Aorta (tissue), 5 donors: ENCODE measurements at places on chromosomes 16 and 17.

DNA sequence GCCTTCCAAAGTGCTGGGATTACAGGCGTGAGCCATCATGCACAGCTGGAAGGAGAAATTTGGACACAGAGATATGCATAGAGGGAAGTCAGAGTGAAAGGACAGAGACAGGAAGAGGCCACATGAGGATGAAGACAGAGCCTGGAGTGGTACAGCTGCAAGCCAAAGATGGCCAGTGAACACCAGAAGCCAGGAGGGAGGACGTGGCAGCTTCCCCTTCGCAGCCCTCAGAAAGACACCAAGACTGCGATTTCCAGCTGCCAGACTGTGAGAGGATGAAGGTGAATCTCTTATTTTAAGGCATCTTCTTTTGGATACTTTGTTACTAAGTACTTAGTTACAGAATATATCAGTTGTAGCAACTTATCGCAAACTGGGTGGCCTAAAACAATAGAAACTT, 60.5 kb upstream of the PLCG2 start:
- DNase-seq: no peak

GRCh38 chr17:28267720-28268609, 51.0 kb upstream of the TMEM97 start:
- DNase-seq: no peak

- DNase-seq: peak; percentile 45
Observed at GRCh38 chr16:1493746-1494094, 560 bp downstream of the TELO2 start.

DNA sequence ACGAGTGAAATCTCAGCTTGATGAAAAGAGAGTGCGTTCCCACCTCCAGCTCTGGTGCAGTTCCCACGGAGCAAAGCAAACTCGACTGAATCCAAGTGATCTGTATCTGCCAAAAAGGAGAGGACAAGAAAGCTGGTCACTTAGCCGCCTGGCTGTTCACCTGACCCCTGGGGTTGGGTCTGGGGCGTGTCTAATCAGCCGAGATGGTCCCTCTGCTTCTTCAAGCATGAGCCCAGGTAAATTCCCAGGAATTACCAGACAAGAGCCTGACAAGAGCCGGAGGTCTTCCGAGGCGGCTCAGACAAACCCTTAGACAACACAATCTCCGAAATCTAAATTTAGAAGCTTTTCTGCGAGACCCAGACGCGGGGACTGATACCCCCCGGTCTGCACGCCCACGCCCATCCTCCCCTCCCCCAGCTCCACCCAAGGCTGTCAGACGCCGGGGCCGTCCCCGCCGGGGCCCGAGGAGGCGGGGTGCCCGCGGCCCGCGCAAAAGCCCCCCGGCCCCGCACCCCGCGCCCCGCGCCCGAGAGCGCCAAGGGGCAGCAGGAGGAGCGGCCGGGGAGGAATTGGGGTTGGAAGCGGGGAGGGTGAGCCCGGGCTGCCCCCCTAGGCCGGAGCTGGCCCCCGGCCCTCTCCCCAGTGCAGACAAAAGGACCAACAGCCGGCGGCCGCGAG, 674 bp downstream of the ZNF821 start:
- peak; percentile 63 for DNase-seq
